ENCODE measurements at places on chromosomes 12 and 14.

- no peak for DNase-seq
Observed at GRCh38 chr12:53195516-53196420, 11.3 kb downstream of the ITGB7 start.

DNA sequence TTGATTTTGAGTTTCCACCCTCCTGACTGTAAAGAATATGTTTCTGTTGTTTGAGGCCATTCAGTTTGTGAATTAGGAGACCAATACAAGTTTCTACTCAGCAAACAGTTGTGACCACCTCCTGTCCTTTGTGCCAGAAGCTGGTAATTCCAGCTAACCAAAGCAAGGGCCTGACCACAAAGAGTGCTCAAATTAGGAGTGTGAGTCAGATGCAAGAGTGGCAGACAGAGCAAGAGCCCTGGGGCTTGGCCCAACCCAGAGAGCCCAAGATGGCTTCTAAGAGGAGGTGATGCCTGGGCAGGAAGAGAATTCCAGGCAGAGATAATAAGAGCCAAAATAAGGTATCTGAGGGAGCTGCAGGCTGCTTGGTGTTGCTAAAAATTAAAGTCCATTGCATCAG lies 77.7 kb upstream of the C14orf132 start:
- no peak for DNase-seq

DNA sequence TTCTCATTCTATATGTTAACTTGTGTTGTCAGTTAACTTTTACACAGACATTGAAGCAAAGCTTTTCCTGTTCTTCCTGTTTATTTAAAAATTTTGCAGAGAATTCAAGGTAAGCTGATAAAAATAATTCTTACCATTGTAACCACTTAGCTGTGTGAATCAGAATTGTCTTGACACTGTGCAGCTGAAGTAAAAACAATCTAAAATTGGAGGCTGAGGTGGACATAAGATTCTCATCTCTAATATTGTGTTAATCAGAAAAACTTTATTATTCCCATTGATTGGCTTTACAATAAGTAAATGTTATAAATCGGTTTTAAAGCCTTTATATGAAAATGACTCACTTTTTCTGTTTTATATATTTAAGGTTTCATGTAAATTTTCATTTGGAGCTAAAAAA lies 240.3 kb upstream of the PLEKHG7 start:
- DNase-seq, result no peak

DNA sequence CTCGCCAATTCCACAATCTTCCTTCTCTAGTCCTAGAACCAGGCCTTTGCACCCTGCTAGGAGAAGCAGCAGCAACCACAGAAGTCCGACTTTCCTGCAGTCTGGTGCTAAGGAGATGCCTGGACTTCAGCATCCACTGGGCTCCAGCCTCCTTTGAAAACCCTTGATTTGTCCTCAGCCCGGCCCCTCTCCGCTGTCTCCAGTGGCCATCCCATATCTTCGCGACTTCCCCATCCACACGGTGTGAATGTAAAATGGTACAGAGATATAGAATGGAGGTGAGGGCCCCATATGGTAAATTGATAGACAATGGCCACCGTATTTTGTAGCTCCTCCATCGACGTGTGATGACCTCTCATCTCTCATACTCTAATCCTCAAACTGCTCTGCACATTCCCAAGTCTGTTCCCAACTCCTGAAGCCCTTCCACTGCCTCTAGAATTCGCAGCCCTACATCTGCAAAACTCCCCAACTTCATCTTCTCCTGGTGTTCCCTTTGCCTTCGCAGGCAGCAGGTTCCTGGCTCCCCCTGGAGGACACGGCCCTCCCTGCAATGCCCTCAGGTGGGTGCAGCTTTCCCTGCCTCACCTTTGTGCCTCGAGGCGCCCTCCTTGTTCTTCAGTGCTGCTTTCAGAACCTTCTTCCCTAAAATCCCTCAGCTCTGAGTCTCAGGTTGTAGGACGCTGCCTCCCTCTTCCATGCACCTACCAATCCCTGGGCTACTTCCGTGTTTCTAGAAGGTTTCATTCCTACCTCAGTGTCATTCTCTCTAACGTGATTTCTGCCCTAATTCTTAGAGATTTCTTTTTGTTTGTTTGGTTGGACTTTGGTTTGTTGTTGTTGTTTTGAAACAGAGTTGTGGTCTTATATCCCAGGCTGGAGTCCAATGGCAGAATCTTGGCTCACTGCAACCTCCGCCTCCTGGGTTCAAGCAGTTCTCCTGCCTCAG lies 36.7 kb downstream of the TMBIM6 start:
- peak; percentile 74 for DNase-seq

DNA sequence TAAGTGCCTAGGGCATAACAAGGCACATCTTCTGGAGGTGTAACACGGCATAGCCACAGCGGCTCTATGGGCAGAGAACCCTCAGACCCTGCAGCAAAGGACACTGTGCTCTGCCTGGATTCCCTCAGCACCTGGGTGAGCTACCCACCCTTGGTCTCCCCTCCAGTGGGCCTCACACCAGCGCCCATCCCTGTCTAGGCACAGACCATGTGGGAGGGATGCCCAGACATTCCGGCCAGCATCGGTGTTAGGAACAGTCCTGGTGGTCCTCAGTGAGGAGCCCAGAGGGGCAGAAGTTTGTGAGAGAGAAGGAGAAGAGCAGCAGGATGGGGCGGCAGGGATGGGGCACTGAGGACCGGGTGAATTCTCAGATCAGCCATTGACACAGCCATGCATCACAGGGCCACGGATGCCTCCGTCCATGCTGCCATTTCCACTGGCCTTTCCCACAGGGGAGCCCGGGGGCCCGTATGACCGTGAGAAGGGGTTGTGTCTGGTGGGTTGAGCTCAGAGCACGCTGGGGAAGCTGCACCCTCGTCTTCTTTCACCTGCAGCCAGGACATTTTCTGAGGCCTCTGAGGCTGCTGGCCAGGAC lies 282.7 kb upstream of the SFSWAP start:
- no peak for DNase-seq

- DNase-seq, result no peak
Observed at GRCh38 chr12:102869571-102869970, 47.5 kb downstream of the PAH start.

GRCh38 chr14:81247271-81247766 lies 26.6 kb upstream of the GTF2A1 start:
- DNase-seq, result no peak

DNA sequence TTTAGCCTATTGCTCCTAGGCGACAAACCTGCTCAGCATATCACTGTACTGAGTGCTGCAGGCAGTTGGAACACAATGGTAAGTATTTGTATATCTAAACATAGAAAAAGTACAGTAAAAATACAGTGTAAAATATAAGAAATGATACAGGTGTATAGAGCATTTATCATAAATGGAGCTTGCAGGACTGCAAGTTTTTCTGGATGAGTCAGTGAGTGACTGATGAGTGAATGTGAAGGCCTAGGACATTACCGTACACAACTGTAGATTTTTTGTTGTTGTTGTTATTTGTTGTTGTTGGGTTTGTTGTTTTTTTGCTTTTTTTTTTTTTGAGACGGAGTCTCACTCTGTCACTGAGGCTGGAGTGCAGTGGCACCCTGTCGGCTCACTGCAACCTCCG lies 33.4 kb downstream of the PNMA1 start:
- no peak for DNase-seq

- peak; percentile 54 for DNase-seq
Observed at GRCh38 chr14:100285021-100285912, 21.0 kb downstream of the SLC25A29 start.

DNA sequence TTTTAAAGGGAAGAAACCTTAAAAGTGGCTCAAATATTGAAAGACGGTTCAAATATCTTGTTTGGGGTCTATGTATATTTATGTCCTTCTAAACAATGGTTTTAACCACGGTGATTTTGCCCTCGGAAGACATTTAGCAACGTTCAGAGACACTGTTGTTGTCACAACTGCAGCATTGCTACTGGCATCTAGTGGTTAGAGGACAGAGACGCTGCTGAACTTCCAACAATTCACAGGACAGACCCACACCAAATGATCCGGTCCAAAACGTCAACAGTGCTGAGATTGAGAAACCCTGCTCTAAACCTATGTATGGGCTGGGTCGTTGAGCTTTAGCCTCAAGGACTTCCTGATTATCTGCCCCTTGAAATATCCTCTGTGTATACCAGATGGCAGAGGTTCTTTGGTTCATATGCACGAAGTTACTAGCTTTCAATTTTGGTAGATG lies 1.7 kb downstream of the ANGEL1 start:
- no peak for DNase-seq

DNA sequence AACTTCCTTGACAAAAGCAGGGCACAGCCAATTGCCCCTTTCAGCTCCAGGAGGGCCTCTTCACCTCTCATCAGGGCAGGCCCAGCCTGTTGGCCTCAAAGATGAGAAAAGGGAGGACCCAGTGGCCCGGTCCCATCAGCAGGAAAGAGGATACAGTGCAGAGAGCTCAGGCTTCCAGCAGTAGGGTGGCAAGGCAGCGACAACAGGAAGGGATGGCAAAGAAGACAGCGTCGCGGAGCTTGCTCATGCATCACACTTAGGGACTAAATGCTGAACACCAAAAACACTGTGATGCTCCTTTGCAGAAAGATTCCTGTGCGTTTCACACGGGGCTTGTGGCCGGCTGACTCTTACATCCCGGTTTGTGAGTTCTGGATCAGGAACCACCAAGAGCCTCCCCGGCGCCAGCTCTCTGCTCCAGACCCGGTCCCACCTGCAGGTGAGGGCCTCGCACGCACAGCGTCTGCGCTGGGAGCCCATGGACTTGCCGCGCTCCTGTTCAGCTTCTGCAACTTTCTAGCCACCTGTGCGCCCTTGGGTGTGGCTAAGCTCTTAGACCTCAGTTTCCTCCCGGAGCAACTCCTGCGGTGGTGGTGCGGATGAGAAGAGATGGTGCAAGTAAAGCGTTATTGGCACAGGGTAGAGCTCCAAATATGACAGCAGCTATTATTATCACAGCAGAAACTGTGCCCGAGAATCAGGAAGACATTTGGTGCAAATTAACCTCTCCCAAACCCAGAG lies 15.3 kb upstream of the BCL7A start:
- no peak for DNase-seq

- no peak for DNase-seq
Observed at GRCh38 chr12:15823360-15824128, 34.4 kb upstream of the EPS8 start.

GRCh38 chr14:35385042-35385839 lies 19.3 kb downstream of the NFKBIA start:
- DNase-seq, result no peak

DNA sequence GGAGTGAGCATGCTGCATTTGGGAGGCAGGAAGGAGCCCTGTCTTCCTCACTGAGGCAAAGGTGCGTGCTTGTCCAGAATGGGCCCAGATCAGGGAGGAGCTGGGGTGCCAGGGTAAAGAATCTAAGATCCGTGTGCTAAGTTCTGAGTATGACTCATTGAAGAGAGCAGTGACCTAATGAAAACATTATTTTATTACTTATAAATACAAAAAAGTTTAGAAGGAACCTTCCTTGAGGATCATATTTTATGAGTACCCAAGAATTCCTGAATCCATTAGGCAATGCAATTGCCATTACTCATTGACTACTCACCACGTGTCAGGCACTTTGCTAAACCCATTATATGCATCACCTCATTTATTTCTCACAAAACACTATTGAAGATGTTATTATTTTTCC lies 264.7 kb downstream of the EGLN3 start:
- DNase-seq, result no peak

GRCh38 chr12:116200812-116201211 lies 76.7 kb downstream of the MED13L start:
- DNase-seq, result no peak

GRCh38 chr12:69247268-69248018 lies 8.1 kb downstream of the CPSF6 start:
- no peak for DNase-seq

DNA sequence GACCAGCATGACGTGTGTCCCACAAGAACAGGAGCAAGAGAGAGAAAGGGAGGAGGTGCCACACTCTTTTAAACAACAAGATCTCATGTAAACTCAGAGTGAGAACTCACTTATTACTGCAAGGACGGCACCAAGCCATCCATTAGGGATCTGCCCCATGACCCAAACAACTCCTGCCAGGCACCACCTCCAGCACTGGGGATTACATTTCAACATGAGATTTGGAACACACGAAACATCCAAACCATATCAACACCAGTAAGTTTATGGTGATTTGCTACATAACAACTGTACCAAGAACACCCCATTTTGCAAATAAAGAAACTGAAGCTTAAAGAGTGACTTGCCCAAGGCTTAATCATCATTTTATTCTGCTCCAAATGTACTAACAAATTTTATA lies 23.7 kb upstream of the OR6J1 start:
- DNase-seq, result no peak

DNA sequence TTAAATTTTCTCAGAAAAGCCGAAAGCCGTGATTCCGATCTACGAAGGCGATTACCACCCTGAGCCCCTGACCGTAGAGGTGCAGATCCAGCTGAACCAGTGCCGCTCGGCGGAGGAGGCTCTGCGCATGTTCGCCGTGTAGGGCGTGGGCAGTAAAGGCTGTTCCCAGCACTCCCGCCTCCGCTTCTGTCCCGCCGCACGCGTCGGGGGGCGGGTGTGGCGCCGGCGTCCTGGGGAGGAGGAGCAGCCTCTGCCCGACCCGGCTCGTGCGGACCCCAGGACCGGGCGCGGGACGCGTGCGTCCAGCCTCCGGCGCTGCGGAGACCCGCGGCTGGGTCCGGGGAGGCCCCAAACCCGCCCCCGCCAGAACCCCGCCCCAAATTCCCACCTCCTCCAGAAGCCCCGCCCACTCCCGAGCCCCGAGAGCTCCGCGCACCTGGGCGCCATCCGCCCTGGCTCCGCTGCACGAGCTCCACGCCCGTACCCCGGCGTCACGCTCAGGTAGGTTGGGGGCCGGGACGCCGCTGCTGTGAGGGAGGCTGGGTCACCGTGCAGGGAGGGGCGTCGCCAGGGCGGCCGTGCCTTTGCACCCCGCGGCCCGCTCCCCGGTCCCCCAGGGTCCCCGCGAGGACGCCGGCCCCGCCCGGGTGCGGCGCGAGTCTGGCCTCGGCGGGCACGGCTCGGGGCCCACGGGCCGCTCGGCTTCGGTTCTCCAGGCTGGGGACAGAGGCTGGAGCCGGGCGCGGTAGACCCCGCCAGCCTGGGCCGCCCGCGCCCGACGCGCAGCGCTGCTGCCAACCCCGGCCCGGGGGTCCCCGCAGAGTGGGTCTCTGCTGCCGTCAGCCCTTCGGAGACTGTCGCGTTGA lies at the start of gene B3GNT4:
Gene B3GNT4, plus strand, starts transcription at position 409 of the 866 bp plus-strand sequence. CDS start 910 bp downstream, outside the sequence.
- peak; percentile 29 for DNase-seq

- no peak for DNase-seq
Observed at GRCh38 chr14:77221241-77221871, 39.8 kb downstream of the TMEM63C start.

- DNase-seq, result no peak
Observed at GRCh38 chr14:50260072-50260471, 28.7 kb upstream of the SOS2 start.

- DNase-seq, result no peak
Observed at GRCh38 chr12:87981495-87981894, 47.7 kb downstream of the C12orf50 start.

DNA sequence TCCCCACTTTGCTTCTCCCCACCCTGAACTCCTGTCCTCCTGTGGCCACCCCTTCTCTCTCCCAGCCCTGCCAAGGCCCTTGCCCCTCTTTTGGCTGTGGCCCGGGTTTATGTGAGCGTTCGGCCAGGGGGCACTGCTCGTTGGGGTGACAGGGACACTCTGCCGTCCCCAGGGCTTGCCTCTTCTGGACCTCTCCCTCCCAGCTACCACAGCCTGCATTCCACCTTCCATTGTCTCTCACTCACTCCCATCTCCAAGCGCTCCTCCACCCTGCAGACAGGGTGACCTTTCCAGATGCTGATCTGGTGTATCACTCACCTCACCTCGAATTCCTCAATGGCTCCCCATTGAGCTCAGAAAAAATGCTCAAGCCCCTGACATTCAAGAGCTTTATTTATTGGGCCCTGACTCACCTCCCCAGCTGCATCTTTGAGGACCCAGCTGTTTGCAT lies 1.4 kb downstream of the SERPINA9 start:
- no peak for DNase-seq

GRCh38 chr14:91929700-91930099 lies 17.8 kb downstream of the FBLN5 start:
- DNase-seq, result no peak
